ENCODE measurements at places on chromosomes 3 and 15.

DNA sequence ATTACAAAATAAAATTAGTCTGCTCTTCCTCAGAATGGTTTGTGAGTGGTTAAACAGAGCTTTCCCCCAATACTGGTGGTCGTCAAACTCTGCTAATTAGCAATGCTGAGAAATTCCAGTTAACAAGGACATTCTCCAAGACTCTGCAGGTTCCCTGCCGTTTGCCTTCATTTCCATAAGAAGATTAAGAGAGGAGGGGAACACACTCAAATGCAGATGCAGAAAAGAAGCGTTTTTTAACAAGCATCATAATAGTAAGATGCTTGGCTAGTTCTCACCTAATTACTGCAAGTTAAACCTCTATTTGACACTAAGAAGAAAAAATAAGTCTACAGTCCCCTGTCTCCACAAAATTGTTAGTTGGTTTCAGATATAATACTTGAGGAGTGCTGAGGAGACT, 3.7 kb upstream of the SOX2 start:
- no peak for DNase-seq

DNA sequence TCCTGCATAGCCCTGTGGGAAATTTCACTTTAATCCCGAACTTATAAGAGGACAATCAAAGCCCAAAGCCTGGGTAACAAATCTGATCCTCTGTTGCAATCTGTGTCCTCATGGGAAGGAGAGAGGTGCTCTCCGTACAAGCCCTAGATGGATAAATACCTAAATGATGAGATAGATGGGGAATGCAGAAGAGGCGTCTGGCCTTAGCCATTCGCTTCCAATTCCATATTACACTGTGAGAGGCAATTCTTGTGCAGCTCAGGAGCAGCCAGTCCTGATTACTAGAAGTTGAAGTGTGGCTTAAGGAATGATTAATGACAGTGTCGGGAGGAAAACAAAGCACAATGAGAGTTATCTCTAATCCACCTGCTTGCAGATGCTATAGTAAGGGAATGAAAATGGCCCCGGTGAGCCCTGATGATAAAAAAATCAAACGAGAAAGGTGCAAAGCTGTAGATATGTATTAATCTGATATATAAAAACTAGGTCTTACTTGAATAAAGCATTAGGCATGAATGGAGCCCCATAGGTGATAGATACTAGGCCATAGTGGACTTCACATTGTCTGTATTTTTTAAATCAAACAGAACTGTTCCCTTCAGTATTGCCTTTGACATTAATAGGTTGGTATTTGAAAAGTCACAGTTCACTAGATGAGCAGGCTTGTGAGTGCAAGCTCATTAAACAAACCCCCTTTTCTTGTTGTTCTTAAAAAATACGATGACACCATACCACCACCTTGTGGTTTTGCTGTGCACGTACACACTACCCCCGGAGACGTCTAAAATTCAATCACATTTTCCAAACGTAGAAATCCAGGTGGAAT, 54.2 kb upstream of the TMCO5A start:
- DNase-seq: no peak

DNA sequence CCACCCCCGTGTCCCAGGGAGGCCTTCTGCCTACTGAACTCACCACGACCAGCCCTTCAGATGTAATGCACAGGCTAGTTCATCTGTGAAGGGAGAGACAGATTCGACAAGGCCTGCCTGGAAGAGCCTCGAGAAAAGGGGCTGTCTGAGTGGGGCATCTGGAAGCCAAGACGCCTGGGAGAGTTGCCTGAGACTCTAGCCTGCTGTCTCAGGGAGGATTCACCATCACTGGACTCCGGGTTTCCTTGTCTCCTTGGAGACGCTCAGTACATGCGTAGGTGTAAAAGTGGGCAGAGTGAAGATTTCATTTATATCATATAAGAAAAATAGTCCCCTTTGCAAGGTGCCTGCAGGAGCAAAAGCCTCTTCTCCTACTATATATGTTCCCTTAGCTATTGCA, 468.9 kb downstream of the FOXP1 start:
- no peak for DNase-seq

DNA sequence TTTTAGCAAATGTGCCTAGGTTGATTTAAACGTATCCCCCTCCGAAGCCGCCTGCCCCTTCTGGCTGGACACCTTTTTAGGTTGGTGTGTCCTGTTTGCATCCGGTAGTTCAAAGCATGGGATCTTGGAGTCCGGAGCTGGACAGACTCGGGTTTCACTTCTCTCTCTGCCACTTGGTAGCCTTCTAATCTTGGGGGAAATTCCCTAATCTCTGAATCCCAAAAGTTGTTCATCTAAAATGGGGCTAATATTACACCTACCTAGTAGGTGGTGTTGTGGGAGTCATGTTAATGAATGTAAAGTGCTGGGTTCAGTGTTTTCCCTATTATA, 760 bp downstream of the FANCI start:
- DNase-seq: no peak

GRCh38 chr3:101857301-101857741, 8.0 kb downstream of the NFKBIZ start:
- no peak for DNase-seq

GRCh38 chr3:117541721-117542120, 832.1 kb downstream of the TUSC7 start:
- no peak for DNase-seq

DNA sequence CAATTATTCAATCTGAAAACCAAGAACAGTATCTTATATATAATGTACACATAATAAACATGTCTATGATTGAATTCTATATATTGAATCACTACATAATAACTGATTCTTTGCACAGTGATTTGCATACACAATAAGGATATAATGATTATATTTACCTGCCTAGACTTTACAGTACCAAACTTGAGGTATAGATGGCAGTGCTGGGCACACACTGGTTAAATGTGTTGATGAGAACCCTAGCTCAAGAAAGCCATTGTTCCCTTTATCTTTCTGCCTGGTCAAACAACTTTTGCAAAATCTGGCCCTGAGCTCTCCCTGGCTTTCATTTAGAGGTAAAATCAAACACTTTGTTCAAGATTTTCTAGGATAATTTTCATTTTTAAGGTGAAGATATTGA, 697.7 kb downstream of the TUSC7 start:
- no peak for DNase-seq

GRCh38 chr15:72141171-72142084, 23.2 kb downstream of the SENP8 start:
- DNase-seq: no peak

- DNase-seq: no peak
These were observed 10.4 kb upstream of the VIPR1 start for GRCh38 chr3:42491881-42492507.

DNA sequence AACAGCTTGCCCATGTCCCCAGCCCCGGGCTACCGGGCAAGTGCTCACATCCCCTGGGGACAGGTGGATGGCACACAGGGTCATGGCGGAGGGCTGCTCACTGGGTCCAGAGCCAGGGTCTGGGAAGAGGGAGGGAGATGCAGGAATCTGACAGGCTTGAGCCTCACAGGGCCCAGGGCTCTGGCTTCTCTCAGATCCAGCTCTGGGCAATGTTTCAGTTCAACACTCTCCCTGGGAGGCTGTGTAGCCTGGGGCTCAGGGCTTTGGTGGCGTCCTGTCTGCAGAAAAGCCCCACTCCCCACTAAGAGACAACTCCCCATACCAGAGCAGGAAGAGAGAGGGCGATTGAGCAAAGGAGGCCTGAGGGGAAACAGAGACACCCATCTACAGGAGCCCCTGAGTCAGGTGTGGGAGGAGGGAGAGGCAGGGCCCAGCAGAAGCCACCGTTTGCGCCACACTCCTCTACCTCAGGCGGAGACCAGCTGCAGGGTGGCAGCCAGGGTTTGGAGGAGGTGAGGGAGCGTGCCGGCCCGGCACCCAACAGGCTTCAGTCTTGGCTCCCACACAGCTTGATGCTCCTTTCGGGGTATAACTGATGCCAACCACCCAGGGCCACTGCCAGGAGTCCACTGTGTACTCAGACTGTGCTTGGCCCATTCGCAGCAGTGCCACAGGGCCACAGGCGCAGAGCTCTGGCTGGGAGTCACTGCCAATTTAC, 16.8 kb upstream of the SRP14 start:
- no peak for DNase-seq

GRCh38 chr3:188207941-188208515, 54.1 kb downstream of the LPP start:
- DNase-seq: no peak

- DNase-seq: no peak
These were observed 311.2 kb upstream of the NAALADL2 start for GRCh38 chr3:174547801-174548435.

DNA sequence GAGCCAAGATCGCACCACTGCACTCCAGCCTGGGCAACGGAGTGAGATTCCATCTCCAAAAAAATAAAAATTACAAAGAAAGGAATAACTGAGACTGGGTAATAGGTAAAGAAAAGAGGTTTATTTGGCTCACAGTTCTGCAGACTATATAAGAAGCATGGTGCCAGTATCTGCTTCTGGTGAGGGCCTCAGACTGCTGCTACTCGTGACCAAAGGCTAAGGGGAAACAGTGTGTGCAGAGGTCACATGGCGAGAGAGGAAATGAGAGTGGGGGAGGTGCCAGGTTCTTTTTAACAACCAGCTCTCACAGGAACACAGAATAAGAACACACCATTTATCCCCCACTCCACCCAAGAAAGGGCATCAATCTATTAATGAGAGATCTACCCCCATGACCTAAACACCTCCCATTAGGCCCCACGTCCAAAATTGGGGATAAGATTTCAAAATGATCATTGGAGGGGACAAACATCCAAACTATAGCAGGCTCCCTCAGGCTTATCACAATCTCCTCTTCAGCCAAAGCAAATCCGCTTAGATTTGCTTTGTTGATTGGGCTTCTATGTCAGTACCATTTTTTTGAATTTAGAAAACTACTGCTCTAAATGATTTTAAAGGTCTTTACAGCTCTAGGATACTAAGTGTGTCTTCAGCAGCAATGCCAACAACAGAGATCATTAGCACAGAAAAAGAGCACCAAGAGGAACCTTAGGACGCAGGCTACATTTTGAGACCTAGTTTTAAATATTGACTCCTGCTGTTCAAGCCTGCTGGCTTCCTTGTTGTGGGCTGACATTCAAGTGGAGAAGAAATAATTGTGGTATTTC, 84.2 kb upstream of the TBL1XR1 start:
- no peak for DNase-seq

DNA sequence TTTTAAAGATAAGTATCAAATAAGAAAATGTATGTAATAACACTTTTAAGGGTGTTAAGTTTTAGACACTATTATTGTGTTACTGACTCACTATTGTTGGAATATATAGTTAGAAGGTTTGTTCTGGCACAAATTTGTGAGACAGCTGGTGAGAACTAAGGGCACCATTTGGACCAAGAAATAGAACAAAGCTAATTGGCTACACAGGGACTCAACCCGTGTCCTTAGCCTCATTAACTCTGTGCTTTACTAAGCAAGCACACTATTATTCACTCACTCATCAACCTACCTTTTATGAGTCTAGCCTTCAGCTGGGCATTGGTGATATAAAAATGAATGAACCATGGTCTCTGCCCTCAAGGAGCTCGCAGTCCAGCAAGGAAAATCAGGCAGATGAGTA, 4.1 kb upstream of the UNC13C start:
- no peak for DNase-seq

DNA sequence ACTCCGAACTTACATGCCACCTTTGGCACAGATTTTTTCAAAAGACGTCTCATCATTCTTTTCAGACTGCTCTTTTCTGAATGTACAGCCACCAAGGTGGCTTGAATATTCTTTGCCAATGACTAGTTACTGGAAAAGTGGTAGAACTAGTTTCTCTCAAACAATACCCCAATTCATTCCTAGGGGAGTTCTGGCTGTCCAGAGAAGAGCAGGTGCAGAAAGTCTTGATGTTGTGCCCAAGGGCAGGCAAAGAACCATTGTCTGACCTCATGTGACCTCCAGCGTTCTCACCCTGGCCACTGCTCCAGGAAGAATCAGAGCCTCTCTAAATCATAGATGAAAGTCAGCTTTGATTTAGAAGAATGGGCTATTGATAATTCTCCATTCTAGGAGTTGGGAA, 5.5 kb downstream of the LMOD3 start:
- DNase-seq: no peak

DNA sequence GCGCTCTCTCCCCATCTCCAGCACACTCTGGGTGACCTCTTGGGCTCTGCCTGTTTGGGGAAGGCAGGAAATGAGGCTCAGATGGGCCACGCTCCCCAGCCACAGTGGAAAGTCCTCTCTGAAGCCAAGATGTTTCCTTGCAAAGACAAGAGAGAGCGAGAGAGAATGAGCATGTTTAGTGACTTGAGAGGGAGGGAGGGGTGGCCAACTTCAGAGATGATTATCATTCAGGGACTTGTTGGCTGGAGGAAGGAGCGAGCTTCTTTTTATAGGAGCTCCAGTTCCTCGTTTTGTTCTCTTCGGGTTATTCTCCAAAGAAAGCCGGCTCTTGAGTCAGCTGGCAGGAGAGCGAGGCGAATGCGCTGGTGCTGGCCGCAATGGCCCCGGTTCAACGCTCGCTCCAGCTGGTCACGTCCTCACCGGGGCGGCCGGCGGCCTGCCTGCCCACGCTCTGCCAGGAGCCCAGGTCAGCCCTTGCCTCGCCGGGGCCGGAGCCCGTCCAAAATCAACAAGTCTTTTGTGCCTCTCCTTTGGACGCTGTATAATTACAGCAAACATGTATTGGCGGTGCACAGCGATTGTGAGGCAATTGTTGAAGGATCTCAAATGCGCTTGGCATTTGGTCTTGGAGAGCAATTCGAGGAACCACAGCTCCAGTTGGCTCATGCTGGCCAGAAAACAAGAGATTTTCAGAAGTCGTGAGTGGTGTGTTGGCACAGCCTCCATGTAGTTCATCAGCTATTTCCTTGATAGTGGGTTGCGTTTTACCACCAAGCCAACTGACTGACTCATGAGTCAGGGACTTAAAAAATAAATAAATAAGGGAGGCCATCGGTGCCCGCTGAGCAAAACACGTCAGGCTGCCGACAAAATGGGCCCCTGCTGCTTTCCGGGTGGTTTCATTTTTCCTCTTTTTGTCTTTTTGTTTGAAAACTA, 288.6 kb downstream of the UACA start:
- DNase-seq: peak; percentile 61

DNA sequence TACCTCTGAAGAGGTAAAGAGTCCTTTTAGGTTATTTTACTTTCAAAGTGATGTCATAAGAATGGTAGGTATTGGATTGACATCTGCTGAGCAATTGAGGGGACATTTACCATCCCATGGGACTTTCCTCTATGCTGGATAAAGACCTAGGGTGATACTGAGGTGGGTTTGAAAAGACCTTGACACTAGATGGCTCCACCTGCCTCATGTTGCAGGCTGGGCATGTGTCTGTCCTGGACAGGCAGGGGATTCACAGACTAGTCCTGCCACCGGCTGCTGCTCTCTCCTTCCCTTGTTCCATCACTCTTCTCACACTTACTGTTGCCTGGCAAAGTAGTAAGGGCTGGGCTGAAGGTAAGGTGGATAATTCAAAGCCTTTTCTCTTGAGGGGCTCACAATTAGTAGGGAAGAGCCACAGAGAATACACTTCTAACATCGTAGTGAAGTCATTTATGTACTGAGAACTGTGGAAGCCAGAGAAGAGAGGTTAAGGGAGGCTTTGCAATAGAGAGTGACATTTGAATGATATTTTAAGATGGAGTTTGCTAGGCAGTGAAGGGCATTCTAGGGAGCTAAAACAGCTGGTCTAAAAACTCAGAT, 27.7 kb downstream of the TRAK1 start:
- no peak for DNase-seq

Data from CD8-positive, alpha-beta memory T cell (primary cell).